GM20000 (cell line): ENCODE measurements at places on chromosomes 3 and 15.

- DNase-seq = no peak
Observed at GRCh38 chr3:17672506-17672905, 69.9 kb downstream of the TBC1D5 start.

GRCh38 chr3:39960515-39961191 is 151.2 kb downstream of the MYRIP start:
- DNase-seq = no peak

DNA sequence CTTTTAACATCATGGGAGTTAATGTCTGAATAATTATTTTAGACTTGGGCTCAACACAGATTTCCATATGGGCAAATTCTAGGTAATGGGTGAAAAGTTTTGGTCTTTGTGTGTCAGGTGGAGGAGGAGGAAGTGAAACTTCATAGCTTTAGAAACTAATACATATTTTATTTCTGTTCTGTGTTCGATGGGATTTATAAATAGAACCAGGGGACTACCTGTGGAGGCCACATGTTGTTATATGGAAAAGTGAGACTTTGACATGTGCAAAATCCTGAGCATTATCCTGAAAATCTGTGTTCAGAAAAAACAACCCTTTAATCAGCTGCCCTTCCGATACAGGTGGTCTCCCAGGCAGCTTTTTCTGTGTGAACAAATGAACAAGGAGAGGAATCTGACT is 209.5 kb downstream of the SOX2 start:
- DNase-seq = peak; percentile 42

DNA sequence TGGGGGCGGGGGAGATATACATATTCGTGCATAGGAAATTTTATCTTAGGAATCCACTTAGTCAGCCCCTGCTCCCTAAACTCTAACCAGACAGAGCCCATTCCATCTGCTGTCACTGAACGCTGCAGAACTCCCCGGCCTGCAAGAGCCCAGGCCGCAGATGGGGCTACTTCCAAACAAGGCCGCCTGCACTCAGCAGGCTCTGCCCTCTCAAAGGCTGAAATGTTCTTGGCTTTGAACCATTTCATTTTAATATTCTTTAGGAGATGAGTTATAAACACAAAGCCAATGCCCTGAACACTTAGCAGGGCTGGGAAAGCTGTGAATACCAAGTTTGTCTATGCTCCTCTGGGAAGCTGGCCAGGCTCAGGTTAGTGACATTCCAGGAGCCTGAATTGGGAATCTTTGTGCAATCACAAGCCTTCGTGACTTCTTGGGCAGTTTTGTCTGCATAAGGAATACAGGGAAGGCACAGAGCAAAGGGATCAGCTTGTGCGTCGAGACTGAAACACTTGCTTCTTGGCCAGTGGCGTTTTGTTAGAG is 65.0 kb downstream of the SYNM start:
- no peak for DNase-seq

DNA sequence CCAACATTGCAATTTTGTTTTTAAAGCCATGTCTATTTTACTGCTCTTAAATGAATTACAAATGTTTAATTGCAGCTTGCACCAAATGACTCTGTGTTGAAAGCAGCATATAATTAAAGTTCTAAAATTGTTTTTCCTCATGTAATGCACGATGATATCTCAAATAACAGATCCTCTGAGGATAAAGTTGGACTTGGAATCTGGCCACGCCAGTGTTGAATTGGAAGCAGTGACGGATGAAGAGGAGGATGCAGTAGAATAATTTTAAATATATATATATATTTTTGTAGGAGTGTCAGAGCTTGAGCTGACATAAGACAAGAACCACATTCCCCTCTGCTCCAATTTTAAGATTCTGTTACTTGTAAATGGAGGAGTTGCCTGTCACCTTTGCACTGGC is 406.6 kb upstream of the DPPA4 start:
- no peak for DNase-seq

GRCh38 chr3:24373198-24373959 is 121.3 kb downstream of the THRB start:
- DNase-seq = no peak

DNA sequence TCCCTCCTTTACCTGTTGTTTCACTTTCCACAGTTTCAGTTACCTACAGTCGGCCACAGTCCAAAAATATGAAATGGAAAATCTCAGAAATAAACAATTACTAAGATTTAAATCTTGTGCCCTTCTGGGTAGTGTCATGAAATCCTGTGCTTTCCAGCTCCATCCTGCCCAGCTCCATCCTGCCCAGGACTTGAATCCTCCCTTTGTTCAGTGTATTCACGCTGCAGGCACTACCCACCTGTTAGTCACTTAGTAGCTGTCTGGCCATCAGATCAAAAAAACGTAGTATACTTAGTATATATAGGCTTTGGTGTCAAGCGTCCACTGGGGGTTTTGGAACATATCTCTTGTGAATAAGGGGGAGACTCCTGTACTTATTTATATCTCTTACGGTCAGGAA is 329.0 kb upstream of the SEMA6D start:
- DNase-seq = no peak

GRCh38 chr15:64009241-64009640 is 37.0 kb downstream of the DAPK2 start:
- DNase-seq = no peak

DNA sequence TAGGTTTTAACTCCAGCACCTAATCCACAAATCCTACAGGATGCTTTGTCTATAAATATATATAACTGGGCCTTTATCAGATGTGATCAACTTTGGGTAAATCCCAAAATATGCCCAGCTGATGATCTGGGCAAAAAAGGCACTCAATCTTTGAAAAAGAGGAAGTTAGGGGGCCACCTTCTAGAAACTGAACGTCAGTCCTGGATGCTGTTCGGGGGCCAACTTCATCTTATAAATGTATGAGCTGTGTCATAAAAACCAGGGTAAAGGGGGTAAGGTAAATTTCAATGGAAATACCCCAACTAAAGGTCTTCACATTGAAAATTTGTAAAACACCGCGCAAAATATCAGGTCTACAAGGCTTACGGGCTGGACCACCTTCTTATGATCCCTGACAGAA is 264.4 kb upstream of the UBE2E2 start:
- no peak for DNase-seq

DNA sequence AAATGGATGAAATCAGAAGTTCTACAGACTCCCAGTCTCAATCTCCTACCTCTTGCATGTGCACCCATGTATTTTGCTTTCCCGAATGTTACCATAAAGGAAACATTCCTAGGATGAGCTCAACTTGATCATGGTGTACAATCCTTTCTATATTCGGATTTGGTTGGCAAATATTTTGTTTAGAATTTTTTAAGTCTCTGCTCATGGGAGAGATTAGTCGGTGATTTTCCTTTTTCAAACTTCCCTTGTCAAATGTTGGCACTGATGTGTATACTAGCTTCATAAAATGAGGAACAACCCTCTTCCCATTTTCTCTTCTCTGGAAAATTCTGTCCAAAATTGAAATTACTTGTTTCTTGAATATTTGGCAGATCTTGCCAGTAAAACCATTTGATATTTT is 317.6 kb upstream of the RASGRP1 start:
- DNase-seq = no peak

DNA sequence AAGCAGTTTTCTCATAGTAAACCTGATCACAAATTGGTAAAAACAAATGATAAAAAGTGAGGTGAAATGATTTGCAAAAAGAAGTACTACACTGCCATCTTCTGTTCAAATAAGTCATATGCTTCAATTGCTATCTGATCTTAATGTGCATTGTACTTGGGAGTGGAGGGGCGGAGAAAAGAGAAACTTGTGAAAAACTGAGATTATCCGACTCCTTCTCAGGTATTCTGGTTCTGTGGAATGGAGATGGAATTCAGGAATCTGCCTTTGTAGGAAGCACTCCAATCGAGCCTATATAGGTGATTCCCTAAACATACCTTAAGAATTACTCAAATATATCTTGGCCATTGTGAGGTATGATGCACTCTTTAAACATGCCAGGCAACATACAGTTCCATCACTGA is 180.6 kb downstream of the CHL1 start:
- DNase-seq = peak; percentile 14
